ENCODE measurements at places on chromosomes 2 and 18. TPM values are rescaled to one million over a fixed set of nuclear protein-coding genes. Genes with fewer than 3 reads are reported as not detected.

- peaks cover 3% of the 10 kb centered on the region for H3K36me3 ChIP-seq
- no peaks in the 10 kb centered on the region for H3K27me3 ChIP-seq
- H3K27ac ChIP-seq = no peak overlapping the region
- no peak for DNase-seq
- no peaks in the 10 kb centered on the region for H3K4me1 ChIP-seq
Observed at GRCh38 chr18:42078711-42079110, 123.7 kb downstream of the PIK3C3 start.

DNA sequence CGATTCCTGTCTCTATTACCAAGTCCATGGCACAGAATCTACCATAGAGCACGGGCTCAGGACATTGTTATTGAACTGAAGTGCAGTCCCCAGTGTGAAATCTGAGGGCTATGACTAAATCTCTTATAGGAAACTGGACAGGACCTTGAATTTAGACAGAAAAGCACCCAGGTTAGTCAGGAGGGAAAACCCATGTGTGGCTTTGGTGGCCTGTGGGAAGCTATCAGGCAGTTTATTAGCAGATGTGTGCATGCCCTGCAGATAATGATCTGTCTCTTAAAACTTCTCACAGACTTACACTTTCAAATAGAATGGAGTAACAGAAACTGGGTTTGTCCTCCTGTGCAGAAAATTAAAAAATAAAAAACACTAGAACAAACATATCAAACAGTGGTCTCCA is 610.0 kb upstream of the RAB6C start:
- no peaks in the 10 kb centered on the region for H3K27me3 ChIP-seq
- H3K4me1 ChIP-seq = no peaks in the 10 kb centered on the region
- no peak for DNase-seq
- no peak overlapping the region for H3K4me3 ChIP-seq
- H3K36me3 ChIP-seq = no peaks in the 10 kb centered on the region

- no peaks in the 10 kb centered on the region for H3K36me3 ChIP-seq
- DNase-seq = no peak
- H3K27ac ChIP-seq = no peak overlapping the region
- no peaks in the 10 kb centered on the region for H3K4me1 ChIP-seq
- no peaks in the 10 kb centered on the region for H3K27me3 ChIP-seq
Observed at GRCh38 chr2:222900354-222900753, 39.5 kb downstream of the ACSL3 start.

GRCh38 chr2:44358503-44358902 is 2.8 kb downstream of the PREPL start:
- peaks cover 7% of the 10 kb centered on the region for H3K4me1 ChIP-seq
- H3K4me3 ChIP-seq = no peak overlapping the region
- no peaks in the 10 kb centered on the region for H3K27me3 ChIP-seq

- H3K27ac ChIP-seq = no peak overlapping the region
- no peak for DNase-seq
- H3K4me3 ChIP-seq = no peak overlapping the region
Observed at GRCh38 chr18:28041366-28041765, 135.6 kb downstream of the CDH2 start.

- H3K4me1 ChIP-seq = peaks cover 3% of the 10 kb centered on the region
- H3K27me3 ChIP-seq = no peaks in the 10 kb centered on the region
- no peak for DNase-seq
- H3K36me3 ChIP-seq = no peaks in the 10 kb centered on the region
- H3K4me3 ChIP-seq = no peak overlapping the region
- no peak overlapping the region for H3K27ac ChIP-seq
Observed at GRCh38 chr18:61755555-61755954, 137.3 kb downstream of the RNF152 start.

The CFC1 gene
- polyA plus RNA-seq = not detected

The TMEM37 gene
- 43.2 TPM for polyA plus RNA-seq

Measured in small intestine (tissue), 16 donors.